ENCODE measurements at places on chromosomes 11 and 22.

DNA sequence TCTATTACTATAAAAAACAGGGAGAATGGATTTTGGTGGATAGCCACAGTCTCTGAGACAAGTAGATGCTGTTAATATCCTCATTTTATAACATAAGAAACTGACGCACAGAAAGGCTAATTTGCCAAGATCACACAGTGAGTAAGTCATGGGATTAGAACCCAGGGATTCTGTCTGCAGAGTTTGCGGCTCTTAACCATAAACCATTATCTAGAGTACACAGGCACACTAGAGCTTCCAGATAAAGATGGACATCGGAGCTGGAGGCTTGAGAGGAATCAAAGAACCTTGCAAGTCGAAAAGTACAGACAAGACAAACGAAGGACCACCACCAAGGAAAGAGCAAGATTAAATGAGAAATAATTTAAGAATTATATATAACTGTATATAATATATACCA, 11.3 kb downstream of the LGALS12 start:
- DNase-seq = no peak

- no peak for DNase-seq
Measured at GRCh38 chr11:101816613-101817012, 98.2 kb upstream of the CEP126 start.

GRCh38 chr11:119920666-119921387, 191.8 kb upstream of the NECTIN1 start:
- no peak for DNase-seq

DNA sequence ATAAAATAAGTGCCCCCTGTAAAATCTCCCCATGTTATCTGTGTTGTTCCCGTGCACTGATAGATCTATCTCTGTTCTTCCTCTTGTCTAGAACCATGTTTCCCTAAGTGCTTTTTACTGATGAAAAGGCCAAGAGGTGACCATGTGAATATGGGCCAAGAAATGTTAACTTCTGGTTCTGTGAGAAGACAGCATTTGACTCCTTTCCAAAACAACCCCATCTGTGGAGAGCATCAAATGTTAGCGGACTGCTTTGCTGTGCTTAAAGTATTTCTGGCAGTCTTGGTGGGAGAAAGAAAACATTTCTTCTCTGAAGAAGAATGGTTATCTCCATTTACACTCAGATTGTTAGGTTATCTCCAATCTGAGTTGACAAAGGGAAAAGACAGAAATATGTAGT, 58.6 kb upstream of the GUCY1A2 start:
- DNase-seq = no peak

- DNase-seq = no peak
Measured at GRCh38 chr11:129590030-129590752, 214.5 kb downstream of the BARX2 start.

GRCh38 chr11:64879244-64879900, 951 bp upstream of the EHD1 start:
- no peak for DNase-seq

DNA sequence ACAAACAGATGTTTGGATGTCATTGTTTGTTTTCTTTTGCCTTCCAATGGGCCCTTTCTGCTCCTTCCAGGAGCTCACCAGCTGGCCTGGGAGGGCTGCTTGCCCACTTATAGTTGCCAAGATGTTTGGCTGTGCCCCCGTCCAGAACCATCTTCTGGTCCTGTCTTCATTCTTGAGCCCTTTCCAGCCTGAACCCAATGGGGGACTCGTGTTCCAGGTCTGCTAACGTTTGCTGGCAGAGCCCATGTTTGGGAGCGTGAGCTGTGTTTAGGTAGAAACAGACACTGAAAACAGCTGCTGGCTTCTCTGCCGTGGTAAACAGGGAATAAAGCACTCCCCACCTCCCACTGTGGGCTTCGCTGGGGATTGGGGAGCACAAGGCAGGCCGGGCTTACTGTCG, 83.2 kb upstream of the SYT13 start:
- no peak for DNase-seq

- DNase-seq = no peak
Measured at GRCh38 chr11:62726915-62727164, 417 bp downstream of the HNRNPUL2 start.

- DNase-seq = no peak
Measured at GRCh38 chr11:109960831-109961230, 132.4 kb upstream of the ZC3H12C start.

- DNase-seq = peak; percentile 34
Measured at GRCh38 chr22:35634015-35634414, 14.2 kb upstream of the APOL6 start.

GRCh38 chr22:23289851-23290724, 109.8 kb downstream of the BCR start:
- DNase-seq = peak; percentile 30

DNA sequence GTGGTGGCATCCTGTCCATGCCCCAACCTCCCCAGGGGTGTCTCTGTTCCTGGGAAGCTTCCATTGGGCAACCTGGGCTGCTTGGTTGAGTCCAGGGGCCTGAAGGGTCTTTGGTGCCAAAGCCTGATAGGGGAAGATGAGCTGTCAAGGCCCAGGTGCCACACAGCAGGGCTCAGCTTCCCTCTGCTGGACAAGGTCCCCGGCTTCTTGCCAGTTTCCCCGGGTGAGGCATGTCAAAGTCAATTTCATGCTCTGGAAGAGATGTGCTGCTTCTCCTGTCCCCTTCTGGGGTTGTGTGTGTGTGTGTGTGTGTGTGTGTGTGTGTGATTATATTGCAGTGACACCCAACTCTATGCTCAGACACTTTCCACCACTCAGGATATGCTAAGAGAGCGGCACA, 26.9 kb downstream of the TP53I11 start:
- no peak for DNase-seq

DNA sequence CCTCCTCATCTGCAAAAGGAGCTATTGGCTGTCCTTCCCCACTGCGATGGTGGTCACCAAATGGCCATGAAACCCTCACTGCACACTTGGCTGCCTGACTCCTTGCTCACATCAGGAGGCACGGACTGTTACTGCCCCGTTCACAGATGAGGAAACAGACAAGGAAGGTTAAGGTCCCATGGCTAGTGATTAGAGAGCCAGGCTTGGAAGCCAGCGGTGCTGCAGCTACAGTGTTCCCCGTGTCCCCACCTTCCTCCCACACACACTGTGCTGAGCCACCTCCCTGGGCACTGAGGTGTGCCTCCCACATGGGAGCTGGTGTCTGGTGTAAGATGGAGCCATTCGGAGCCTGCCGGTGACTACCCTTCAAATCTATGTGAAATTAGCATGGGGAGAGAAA, 2.6 kb downstream of the ARHGAP8 start:
- DNase-seq = no peak

DNA sequence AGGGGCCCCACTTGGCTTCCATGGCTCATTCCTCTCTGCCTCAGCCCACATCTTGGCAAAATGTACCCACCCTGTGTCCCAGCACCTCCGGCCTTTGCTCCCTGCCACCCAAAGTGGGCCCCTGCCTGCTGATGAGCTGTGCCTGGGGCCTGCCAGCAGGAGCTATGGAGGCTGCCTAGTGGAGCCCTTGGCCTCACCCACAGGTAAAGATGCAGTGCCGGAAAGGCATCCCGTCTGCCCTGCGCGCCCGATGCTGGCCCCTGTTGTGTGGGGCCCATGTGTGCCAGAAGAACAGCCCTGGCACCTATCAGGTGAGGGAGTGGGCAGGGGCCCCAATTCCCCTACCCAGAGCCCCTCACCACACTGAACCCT, 1.3 kb downstream of the TBC1D10C start:
- no peak for DNase-seq

DNA sequence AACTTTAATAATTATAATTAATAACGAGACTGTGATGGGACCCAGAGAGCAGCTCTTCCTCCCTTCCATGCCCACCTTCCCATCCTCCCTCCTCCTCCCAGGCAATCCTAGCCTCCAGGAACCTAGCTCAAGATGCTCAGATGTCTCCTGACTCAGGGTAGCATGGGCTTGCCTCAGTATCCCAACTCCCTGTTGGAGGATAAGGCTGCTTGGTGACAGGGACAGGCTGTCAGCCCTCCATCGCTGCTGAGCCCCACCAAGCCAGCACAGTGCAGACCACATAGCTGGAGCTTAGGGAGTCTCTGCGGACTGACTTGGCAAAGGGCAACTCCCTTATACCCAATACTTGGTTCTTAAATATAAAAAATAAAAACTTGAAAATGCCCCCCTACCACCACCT, 11.5 kb downstream of the MYH9 start:
- DNase-seq = no peak

DNA sequence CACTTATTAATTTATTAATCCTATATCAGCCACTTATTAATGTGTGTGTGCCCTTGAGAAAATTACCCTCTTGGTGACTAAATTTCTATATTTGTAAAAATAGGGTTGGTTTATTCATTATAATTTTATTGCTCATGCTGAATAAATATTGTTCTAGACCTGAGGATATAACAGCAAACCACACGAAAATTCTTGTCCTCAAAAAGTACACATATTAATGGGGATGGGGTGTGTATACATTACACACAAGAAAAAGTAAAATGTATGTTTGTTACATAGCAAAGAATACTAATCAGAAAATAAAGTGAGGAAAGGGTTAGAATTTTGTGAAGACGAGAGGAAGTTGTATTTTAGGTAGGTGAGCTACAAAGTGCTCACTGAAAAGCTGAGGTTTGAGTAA, 1068.9 kb upstream of the RAG2 start:
- DNase-seq = no peak

- DNase-seq = no peak
Measured at GRCh38 chr11:63007920-63008319, 7.7 kb downstream of the SLC22A8 start.

- DNase-seq = peak; percentile 66
Measured at GRCh38 chr22:22558071-22558971, 744 bp downstream of the PRAME start.

DNA sequence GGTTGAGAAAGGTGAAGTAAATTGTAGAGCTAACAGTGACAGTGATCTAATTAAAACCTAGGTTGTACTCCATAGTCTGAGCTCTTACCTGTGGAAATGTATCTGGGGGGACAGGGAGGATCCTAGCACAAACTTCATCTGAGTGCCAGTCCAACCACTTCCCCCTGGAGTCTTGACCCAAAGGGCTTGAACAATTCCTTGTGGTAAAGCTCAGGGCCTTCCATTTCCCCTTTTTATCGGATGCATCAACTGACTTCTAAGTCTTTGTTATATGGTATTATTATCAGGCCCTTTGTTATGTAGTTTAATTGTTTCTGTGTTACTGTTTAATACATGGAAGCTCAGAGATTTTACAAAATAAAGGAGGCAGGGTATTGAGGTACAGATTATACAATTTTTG, 140.2 kb upstream of the SESN3 start:
- no peak for DNase-seq

- no peak for DNase-seq
Measured at GRCh38 chr11:120462825-120463224, 48.7 kb upstream of the GRIK4 start.

DNA sequence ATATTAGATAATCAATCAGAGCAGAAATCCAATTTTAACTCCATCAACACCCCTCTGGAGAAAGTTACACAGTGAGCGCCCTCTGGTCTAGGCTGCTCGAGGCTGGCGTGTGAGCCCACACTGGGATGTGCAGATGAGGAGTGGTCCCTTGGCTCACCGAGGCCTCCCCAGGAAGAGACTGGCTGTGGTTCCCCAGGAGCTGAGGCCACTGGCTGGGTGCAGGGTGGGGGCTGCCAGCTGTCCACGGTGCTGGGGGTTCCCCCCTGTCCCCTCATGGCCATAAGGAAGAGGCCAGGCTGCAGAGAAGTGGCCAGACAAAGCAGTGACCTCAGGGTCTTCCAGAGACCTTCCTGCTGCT, 750.7 kb downstream of the BRD1 start:
- no peak for DNase-seq

- DNase-seq = no peak
Measured at GRCh38 chr22:36171941-36172340, 11.4 kb upstream of the APOL3 start.

DNA sequence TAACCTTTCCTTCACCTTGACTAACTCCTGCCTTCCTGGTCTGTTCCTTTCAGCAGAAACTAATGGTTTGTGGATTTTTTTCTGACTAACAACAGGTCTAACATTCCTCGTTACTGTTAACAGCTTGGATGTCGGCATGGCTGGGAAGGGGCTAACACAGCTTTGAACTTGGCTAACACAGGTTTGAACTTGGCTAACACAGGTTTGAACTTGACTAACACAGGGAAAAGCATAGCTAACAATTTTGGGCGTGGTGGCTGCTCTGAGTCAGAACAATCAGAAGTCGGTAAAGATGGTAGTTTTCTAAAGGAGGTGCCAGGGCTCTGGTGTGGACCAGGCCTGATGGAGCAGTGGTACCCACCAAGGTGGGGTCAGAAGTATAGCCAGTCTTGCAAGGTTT, 16.1 kb downstream of the MIAT start:
- DNase-seq = no peak

DNA sequence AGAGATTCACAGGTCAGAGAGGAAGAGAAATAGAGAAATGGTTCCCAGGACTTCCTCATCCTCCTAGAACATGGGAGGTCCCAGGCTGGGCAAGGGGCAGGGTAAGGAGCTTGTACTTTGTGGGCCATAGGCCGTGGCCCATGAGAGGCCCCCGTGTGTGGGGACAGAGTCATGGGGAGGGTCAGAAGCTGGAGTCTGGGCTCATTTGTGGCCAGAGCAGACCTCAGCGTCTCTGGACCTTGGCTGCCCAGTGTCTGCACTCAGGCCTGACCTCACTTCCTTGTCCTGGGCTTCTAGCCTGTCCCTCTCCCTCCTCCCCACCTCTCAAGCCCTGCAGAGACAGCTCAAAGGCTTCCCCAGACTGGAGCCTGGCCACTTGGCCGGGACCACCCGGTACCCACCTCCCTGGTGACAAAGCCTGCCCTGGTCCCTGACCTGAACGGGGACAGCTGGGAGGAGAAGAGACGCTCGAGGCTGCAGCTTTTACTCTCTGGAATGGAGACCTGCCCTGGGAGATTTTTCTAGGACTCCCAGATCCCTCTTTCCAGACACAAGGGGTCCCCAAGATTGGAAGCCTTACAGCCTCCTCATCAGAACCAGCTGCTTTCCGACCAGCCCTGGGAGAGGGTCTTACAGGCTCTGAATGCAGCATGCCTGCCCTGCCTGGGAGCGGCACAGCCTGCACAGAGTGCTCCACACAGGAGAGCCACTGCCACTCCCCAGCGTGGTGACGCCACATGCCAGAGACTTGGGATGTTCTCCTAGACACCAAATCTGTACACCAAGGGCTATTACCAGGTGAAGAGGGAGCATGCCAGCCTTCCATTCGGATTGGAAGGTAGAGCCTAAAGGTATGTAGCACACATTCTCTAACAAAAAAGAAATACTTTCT, 569.0 kb upstream of the B3GAT1 start:
- DNase-seq = no peak

GRCh38 chr22:50548040-50548920, 2.6 kb downstream of the KLHDC7B start:
- no peak for DNase-seq

DNA sequence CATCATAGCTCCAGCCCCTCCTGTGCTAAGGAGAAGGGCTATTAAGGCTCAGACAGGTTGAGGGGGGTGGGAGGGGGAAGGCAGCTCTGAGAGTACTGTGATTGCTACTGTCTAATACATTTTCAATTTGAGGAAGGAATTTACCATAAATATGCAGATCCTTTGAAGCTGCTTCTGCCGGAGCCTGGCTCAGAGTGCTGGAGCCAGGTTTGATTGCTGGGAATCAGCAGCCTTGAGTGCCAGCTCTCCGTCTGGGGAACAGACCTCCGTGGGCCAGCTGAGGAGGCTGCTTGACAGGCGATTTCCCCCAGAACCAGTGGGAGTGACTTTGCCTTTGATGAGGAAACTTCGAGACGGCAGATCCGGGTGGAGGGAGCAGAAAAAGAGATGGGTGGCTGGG, 141.7 kb upstream of the TBCEL start:
- no peak for DNase-seq

GRCh38 chr22:30866216-30866615, 102.4 kb downstream of the MORC2 start:
- no peak for DNase-seq

GRCh38 chr22:23282516-23282915, 102.2 kb downstream of the BCR start:
- DNase-seq = no peak

All from CMK (cell line).